Fibroblast of the aortic adventitia (primary cell): ENCODE measurements at places on chromosomes 1 and 21.

GRCh38 chr21:42614811-42615351 is 38.5 kb upstream of the PDE9A start:
- no peak for DNase-seq

- DNase-seq, result no peak
Measured at GRCh38 chr1:202961220-202961880, 3.2 kb upstream of the ADIPOR1 start.

- peak; percentile 6 for DNase-seq
Measured at GRCh38 chr21:34336756-34337391, 26.9 kb upstream of the KCNE2 start.

GRCh38 chr1:241406421-241406820 is 49.4 kb upstream of the RGS7 start:
- peak; percentile 28 for DNase-seq

GRCh38 chr1:244672946-244673682 is 20.2 kb downstream of the DESI2 start:
- DNase-seq, result peak; percentile 72

DNA sequence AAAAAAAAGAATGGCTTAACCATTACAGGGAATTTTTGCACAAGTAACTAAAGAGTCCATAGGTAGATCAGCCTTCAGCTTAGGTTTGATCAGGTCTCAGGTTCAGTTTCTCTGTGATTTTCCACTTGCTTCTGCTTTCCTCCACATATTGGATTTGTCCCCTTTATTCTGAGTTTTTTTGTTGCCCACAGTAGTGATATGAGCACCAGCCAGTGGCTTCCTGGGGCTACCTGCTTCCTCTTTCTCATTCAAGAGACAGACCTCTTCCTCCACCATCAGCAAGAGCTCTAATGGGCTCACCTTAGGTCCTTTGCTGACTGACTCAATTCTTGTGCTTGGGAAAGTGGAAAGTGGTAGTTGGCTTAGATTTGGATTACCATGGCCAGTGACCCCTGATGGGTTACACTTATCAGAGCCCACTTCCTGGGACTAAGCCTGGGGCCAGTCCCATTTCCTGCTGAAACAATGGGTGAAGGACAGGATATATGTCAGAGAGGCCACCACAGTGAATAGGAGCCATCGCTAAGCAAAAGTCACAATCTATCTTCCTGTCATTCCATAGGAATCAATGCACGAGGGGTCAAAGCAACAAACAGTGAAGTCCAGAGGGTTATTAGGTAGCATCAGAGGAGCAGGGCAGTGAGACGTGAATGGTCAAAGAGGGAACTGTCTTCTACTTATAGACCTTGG is 12.8 kb upstream of the PLA2G2E start:
- DNase-seq, result no peak

DNA sequence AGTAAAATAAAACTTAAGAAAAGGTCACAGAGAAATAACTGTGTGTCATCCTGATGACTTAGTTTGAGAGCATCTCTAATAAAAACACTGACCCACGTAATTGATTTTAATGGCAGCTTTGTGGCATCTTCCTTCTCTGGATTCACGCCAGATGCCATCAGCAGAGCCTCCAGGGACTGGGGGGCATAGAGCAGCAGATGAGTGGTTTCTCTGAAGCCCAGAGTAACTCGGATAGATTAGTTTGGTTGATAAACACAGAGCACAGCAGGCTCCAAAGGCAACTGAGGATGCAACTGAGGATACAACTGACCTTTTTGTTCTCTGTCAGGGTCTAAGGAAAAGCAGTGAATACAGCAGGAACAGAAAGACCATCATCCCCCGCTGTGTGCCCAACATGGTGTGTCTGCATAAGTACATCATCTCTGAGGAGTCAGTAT is 180.8 kb downstream of the RPS6KC1 start:
- DNase-seq, result no peak

DNA sequence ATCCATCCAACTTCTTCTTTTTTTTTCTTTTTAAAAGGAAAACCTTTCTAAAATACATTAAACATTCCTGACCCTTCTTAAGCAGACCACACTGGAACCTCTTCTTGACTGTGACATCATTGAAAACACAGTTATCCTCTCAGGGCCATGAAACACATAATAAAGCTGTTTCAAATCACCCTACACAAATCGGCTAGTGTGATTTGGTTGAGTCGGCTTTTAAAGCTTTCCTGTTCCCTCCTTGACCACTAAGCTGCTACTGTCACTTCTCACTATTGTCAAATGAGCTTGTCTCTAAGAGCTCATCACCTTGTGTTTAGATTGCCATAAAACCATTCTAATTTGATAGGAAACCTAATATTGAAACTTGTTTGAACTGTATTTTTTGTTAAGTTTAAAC is 5.9 kb downstream of the USP24 start:
- no peak for DNase-seq

DNA sequence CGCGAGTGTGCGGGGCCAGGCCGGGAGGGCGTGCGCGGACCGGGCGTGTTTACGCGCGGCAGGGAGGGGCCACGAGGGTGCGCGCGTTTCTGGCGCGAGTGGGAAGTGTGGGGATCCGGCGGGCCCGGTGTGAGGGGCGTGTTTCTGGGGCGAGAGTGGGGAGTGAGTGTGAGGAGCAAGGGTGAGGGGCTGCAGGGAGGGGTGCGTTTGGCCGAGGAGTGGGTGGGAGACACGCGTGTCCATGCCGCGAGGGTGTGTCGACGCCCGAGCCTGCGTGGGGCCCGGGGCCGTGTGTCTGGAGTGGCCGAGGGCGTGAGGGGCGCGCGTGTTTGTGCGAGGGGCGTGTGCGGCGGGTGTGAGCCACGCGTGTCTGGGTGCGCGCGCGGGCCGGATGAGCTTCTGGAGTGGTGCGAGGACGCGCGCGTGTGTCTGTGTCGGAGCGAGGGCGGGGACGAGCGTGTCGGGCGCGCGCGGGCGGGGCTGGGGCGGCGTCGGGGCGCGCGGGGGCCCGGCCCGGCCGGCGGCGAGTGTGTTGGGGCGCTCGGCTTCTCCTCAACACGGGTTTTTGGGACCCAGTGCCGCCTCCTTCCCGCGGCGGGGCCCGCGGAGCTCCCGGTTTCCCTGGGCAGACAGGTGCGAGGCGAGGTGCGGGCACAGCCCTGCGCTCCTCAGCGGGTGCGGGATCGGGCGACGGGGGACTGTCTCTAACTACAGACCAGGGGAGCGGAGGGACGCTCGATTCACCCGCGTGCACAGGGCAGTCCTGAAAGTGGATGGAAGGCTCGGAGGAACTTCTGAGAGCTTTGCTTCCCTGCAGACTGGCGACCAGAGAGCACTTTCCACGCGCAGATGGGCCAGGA is 65.8 kb upstream of the VAMP3 start:
- no peak for DNase-seq

DNA sequence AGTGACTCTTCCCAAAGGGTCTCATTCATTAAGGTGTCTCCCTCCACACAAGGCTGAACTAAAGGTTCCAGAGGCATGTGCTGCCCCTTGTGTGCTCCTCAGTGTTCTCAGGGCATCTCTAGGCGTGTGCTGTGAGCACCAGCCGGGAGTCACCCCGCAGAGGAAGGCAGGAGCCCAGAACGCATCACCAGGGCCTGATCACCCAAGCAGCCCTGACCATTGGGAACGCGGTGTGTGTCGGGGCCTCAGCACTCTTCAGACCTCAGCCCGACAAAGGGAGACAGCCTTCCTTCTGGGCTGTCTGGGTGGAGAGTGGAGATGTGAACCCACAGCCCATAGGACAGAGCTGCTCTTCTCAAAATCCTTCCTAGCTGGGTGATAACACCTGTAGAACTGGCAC is 9.1 kb downstream of the SLC37A1 start:
- DNase-seq, result no peak

GRCh38 chr21:34202553-34203372 is 129.4 kb downstream of the MRPS6 start:
- no peak for DNase-seq

DNA sequence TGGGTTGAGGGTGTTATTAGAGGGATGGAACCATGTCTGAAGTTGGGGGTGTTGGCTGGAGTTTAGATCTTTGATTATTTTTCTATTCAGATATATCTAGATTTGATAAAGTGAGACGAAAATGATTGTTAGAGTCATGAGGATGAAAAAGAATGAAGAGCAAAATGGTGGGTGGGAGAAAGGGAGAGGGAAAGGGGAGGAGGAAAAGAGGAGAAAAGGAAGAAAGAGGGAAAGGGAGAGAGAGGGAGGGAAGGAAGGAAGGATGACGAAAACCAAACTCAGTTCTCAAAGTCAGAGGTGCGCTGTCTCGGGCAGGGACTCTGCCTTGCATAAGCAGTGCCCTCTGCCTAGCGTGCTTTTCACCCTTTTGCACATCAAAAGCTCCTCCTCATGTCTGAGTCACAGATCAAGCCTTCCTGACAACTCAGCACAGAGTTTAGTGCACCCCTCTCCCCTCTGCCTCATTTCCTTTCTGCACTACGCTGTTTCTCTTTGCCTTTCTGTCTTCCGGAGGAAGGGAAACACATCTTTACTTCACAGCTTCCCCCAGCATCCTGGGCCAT is 225.8 kb upstream of the PROX1 start:
- DNase-seq, result no peak

GRCh38 chr1:3504151-3504821 is 49.8 kb downstream of the ARHGEF16 start:
- DNase-seq, result peak; percentile 98

DNA sequence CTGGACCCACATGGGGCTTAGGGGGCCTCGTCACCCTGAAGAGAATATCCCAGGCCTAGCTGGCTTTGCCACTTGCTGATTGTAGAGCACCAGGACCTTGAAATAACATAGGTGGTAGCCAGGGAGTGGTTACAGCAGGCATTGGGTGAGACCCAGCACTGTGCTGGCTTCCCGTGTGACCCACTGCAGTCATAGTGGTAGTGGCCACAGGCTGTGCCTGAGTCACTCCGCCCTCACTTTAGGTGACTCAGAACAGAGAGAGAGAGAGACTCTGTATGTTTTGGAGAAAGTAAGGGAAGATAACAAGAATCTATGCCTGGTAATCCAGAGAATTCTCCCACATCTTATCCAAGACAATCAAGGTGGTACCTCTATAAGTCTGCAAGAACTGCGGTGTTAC is 98.7 kb upstream of the LHX8 start:
- DNase-seq, result no peak

- no peak for DNase-seq
Measured at GRCh38 chr1:65407877-65408276, 12.6 kb upstream of the LEPR start.

DNA sequence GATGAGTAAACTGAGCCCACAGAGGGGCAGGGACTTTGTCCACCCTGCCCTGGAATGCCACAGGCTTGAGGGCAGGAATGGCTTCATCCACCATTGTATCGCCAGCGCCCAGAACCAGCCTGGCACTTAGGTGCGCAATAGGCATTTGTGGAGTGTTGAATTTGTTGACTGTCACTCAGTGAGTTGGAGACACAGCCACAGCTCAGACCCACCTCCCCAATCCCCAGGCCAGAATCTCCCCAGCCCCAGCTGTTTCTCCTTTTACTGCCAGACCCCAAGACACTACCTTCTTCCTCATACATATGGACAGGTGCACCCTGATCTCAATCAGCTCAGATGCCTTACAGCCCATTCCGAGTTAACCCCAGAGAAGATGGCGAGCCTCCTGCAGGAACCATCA is 674.5 kb downstream of the MATN1 start:
- no peak for DNase-seq

DNA sequence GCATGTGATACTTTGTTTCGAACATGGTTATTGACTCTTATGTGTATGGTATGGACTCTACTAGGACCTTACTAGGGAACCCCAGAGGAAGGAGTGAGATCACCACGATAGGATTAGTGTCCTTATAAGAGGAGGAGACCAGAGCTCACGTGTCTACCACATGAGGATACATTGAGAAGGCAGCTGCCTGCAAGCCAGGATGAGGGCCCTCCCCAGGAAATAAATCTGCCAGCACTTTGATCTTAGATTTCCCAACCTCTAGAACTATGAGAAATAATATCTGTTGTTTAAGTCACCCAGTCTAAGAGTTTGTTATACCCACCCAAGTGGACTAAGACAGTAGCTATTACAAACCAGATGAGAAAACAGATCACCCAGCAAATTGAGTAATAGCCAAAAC is 559.3 kb upstream of the USP24 start:
- no peak for DNase-seq

DNA sequence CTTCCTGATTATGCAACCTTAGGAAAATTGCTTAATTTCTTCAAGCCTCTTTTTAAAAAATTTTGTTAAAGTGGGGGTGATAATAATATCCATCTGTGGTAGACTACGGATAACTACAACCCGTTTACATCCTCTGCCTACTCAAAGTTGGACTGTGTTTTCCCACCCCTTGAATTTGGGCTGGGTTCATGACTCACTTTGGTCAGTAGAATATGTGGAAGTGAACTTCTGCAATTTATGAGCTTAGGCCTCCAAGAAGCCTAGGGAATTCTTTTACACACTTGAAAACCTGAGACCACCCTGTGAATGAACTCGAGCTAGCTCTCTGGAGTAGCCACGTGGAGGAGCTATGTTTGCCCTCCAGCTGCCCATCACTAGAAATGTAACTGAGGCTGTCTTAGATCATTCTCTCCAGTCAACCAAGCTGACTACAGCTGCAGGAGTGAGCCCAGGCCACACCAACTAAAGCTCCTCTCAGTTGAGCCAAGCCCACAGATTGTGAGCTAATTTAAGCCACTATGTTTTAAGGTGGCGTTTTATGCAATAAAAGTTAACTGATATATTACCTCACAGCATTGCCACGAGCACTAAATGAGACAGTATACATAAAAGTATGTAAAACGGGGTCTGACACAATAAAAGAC is 29.6 kb upstream of the CACHD1 start:
- DNase-seq, result no peak

DNA sequence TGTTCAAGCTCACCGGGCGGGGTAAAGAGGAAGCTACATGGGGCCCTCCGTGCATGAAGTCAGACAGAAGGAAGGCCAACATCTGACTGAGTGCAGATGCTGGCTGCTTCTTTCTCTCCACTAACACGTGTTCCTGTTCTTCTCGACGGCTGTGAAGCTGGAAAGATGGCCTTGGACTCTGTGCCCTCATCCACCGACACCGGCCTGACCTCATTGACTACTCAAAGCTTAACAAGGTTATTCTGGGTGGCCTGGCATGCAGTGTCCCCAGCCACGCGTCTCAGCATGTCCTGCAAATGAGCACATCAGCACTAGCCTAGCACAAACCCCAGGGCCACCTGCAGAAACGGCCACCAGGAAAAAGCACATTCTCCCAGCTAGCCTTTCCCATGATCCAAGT is 41.2 kb downstream of the ACTN2 start:
- DNase-seq, result no peak

DNA sequence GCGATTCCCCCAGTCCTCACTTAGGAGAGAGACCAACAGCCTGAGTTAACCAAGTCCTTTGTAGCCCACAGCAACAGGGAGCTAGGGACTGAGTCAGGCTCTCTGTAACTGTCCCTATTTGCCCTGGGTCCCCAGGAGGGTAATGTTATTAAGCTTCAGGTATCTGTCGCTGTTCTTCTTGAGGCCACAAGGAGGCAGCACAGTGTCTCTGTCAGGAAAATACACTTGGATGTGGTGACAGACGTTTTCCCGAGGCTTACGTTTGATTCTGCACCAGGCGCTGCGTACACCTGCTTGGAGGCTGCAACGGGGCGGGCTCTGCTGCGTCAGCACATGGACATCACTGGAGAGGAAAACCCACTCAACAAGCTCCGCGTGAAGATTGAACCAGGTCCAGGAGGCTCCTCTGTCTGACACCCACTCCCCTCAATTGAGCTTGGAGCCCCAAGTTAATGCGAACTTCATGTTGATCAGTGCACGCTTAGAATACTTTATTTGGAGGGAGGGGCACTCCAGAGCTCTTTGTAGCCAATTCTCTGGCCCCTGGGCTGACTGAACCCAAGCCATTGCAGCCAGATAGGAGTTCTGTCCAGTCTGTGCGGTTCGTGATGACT is 10.7 kb upstream of the ELF3 start:
- DNase-seq, result peak; percentile 51
